Activated CD4-positive, CD25-positive, alpha-beta regulatory T cell (primary cell): ENCODE measurements at places on chromosomes 3 and 15.

- DNase-seq = no peak
Observed at GRCh38 chr3:119639494-119640350, 20.7 kb downstream of the POPDC2 start.

GRCh38 chr3:43506644-43507043 lies 115.2 kb downstream of the ANO10 start:
- no peak for DNase-seq

GRCh38 chr3:105513042-105513441 lies 146.3 kb downstream of the ALCAM start:
- DNase-seq = no peak

DNA sequence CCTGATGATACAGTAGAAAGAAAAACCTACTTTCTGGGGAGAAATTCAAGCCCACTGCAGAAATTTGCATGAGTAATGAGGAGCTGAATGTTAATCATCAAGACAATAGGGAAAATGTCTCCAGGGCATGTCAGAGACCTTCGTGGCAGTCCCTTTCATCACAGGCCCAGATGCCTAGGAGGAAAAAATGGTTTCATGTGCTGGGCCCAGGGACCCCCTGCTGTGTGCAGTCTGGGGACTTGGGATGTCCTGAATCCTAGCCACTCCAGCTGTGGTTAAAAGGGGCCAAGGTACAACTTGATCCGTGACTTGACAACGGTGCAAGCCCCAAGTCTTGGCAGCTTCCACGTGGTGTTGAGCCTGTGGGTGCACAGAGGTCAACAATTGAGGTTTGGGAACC lies 10.3 kb upstream of the EIF5A2 start:
- no peak for DNase-seq

- DNase-seq = no peak
Observed at GRCh38 chr3:196355668-196356067, 17.5 kb upstream of the TM4SF19 start.

DNA sequence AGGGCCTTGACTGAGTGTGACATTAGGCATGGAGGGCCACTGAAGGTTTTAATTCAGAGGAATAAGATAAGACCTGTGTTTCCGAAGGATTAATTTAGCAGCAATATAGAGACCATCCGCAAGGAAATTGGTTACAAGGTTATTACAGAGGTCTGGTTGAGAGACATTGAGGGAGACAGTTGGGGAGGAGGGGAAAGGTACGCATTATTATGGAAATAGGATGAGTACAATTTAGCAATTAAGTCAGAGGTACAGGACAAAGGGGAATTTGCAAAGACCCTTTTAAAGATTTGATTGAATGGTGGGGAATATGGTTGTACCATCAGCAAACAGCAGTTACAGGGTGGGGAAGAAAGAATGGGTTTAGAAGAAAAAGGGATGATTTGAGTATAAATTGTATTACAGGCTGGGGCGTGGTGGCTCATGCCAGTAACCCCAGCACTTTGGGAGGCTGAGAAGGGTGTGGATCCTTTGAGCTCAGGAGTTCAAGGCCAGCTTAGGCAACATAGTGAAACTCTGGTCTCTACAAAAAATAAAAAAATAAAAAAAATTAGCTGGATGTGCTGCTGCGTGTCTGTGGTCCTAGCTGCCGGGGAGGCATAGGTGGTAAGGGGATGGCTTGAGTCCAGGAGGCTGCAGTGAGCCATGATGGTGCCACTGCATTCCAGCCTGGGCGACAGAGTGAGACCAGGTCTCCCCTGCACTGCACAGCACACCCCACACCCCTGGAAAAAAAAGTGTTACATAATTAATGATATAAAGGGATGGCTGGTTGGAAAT lies 11.3 kb downstream of the ARL8B start:
- DNase-seq = no peak

GRCh38 chr15:40358471-40359353 lies 693 bp downstream of the DISP2 start:
- DNase-seq = no peak
